ENCODE measurements at places on chromosomes 4 and X.

DNA sequence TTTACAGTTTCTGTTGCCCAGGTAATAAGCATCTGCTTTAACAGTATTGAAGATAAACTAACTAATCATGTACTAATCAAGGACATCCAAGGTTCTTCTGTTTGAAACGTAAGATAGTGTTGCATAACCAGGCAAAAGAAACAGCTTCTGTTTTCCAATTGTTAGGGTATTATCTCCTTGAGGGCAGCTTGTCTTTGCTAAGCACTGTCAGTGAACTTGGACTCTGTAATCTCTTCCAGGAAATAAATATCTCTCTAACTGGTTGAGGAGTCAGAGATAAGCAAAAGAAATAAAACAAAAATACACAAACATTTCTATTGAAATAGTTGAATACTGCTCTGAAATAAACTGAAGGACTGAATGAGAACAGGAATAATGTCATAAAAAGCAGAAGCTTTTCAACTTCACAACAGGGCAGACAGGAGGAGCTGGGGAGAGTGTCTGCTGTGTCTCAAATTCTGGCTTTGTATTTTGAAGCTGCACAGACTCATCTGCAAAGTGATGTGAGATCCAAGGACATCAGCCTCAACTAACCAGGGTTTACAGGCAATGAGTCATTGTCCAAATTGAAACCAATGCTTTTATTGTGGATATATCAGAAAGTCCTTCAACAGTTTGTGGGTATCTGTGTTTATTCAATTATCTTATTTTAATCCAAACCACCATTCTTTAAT is 1253.0 kb upstream of the PCDH7 start:
- DNase-seq = no peak

DNA sequence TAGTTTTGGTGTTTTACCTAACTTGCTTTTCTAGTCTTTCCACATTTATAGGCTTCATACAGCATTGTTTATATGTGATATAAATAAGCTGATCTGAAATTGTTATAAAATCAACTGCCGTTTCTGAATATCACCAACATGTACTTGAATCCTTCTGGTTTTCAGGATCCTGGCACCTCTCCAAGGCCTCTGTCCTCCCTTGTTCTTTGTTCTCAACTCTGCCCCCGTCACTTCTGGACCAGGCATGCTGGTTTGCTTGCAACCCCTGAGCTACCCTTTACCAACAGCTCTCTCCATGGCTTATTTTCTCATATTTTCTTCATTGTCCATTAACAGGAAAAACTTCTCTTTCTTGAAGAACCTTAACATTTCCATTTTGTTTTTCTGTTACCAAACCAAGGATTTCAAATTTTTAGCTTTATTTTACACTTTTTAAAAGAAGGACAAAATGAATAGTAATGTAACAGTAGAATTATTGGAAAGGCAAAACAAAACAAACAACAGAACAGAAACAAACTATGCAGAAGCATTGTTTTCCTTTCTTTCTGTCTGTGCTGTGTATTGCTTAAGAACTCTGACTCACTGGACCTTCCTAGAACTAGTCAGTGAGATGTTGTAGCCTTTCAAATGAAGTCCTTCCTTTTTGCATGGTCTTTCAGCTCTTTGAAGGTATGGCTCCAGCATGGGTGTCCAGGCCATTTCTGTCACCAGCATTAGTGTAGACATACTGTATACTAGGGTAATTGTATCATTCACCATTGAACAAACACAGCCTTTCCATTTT is 44.8 kb downstream of the BANK1 start:
- DNase-seq = no peak

GRCh38 chr4:86759298-86759697 is 89.9 kb downstream of the SLC10A6 start:
- DNase-seq = no peak

DNA sequence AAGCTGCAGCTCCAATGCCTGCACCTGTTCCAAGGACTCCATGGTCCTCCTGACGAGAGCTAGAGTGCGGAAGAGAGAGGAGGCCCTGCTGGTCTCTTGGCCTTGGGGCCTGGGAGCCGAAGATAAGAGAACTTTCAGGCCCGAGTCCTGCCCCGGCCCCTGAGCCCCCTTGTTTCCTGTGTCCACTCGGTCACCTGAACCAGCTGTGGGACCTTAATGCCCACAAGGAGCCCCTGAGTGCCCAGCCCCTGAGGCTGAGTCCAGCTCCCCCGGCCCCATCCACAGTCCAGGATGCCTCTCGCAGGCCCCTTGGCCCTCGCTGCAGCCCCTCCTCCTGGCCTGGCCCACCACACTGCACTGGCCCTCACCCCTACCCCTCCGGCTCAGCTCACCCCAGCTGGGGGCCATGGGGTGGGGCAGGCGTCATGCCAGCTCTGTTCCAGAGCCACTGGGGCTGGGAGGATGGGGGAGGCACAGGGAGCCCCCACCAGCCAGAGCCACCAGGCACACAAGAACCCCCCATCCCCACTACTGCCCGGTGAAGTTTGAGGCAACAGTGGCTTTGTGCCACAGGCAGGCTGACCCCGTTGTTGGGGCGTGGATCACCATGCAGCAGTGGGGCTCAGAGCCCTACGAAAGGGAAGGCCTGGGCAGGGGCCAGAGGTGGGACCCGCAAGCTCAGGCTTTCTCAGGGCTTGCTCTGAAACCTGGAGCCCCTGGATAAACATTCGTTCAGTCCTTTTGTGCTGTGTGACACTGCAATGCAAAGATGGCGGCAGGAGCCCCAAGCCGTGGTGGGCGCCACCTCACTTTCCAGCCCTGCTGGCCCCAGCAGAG is 14.1 kb downstream of the NAT8L start:
- no peak for DNase-seq

DNA sequence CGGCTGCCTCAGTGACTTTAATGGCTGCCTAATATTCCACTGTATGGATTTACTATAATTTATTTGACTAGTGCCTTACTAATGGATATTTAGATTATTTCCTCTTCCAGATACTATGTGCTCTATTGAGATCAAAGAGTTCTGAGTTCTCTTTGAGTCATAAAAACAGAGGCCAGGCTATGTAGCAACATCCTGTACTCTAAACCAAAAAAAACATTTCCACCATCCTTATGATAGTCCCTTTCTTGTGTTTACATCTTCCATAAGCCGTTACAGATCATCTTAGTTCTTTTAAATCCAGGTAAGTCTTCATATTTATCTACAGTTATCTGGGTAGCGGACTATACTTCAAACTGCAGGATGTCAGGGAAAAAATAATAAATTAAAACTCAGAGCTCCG is 56.6 kb upstream of the TMEM184C start:
- no peak for DNase-seq

Measured in thoracic aorta (tissue), 2 donors.